Activated T-helper 1 cell treated with anti-CD3 and anti-CD28 coated beads, Interleukin-2, amount 50 U/mL, for 16 hours (primary cell): ENCODE measurements at places on chromosomes 7 and 10.

GRCh38 chr7:50145801-50146338 is 52.8 kb upstream of the ZPBP start:
- DNase-seq: no peak

DNA sequence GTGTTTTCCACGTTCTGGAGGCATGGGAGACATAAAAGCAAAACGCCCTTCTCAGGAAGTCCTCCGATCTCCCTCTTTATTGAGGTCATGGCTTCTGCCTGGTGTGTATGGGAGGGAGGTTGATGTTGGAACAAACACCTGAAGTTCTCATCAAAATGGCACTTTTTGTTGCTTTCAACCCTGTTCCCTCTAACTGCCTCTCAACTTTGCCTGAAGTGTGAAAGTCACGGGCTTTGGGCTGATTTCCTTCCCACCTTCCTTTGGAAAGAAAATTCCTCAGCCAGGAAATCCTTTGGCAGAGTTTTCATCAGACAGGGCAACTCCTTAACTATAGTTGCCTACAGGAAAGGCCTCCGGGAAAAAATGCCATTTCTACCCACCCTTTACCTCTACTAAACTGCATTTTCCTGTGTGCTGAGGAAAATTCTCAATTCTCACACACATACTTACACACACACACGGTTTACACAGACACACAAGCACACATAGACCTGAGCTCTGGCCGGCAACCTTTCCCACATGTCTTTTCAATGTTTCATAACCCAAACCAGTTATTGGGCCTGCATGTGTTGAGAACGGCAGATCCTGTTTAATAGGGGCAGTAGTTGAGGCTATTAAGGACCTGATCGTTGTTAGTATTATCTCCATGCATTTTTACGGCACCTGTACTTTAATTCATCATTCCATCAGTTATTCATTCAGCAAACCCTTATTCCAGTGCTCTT is 36.4 kb downstream of the CYP17A1 start:
- DNase-seq: no peak

DNA sequence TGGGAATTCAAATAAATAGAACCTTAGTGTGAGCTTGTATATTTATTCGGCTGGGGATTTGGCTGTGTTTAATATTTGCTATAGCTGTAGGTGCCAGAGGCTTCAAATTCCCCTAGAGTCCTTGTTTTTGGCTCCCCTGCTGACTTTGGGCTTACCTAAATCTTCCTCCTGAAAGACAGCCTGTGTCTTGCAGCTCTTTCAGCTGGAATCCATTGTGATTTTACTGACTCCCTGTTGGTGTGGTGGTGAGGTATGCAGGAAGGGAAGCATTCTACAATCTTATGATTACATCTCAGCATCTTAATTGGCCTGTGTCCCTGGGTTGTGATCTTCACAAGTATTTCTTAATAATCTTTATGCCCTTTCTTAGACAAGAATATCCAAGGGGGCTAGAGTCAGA is 25.9 kb downstream of the FOXI2 start:
- DNase-seq: no peak

GRCh38 chr10:29756451-29756850 is 121.7 kb upstream of the SVIL start:
- no peak for DNase-seq

GRCh38 chr7:16900209-16900768 is 18.5 kb upstream of the AGR3 start:
- DNase-seq: no peak

- no peak for DNase-seq
Observed at GRCh38 chr7:149720372-149721083, 52.9 kb downstream of the ZNF467 start.

- DNase-seq: no peak
Observed at GRCh38 chr7:30196408-30196807, 61.6 kb downstream of the MTURN start.

DNA sequence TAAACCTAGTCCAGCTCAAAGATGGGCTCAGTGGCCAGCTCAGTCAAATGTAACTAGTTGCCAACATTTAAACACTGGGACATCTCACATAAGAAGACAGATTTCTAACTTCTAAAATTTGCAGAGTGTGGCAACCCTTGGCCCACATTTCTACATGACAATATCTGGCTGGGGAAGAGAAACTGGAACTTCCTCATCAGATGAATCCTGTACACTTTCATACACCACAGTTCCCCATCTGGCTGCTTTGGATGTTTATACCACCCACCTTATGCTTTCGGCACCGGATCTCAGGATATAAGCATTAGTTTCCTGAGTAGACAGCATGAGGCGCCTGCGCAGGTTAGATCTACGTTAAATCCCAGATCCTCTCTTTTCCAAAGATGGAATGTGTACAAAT is 199.3 kb downstream of the PRKG1 start:
- DNase-seq: no peak

- DNase-seq: no peak
Observed at GRCh38 chr10:74587109-74587854, 239.1 kb upstream of the KAT6B start.

GRCh38 chr10:82722273-82722672 is 847.3 kb downstream of the NRG3 start:
- no peak for DNase-seq

- DNase-seq: no peak
Observed at GRCh38 chr7:141837683-141838082, 3.6 kb downstream of the PRSS37 start.

GRCh38 chr7:87984088-87984487 is 50.0 kb downstream of the ADAM22 start:
- no peak for DNase-seq

GRCh38 chr10:96073722-96074121 is 30.3 kb downstream of the CCNJ start:
- DNase-seq: no peak

- DNase-seq: no peak
Observed at GRCh38 chr10:110649347-110650264, 5.5 kb downstream of the RBM20 start.

GRCh38 chr7:35874886-35875285 is 74.0 kb downstream of the SEPTIN7 start:
- no peak for DNase-seq

DNA sequence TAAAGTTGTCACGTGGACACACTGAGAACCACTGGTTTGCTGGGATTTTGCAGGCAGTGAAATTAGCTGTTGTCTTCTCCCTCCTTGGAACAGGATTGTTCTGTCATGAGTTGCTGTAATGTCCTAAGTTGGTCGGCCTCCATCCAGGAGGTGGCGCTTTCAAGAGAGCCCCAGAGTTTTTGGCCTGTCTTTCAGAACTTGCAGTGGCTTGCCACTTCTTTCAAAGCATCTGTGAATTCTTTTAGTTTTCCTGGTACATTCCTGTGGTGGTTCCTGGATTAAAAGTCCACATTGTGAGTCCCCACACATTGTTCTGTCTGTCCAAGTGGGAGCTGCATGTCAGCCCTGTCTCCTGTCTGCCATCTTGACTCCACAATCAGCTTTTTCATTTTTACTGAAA is 133.8 kb downstream of the PON1 start:
- no peak for DNase-seq

- no peak for DNase-seq
Observed at GRCh38 chr10:95295031-95295755, 4.4 kb upstream of the PDLIM1 start.

- DNase-seq: no peak
Observed at GRCh38 chr10:124323806-124324205, 94.9 kb downstream of the OAT start.

GRCh38 chr7:50474382-50475160 is 24.4 kb upstream of the FIGNL1 start:
- no peak for DNase-seq

- DNase-seq: no peak
Observed at GRCh38 chr10:99667108-99667751, 7.9 kb downstream of the ENTPD7 start.

DNA sequence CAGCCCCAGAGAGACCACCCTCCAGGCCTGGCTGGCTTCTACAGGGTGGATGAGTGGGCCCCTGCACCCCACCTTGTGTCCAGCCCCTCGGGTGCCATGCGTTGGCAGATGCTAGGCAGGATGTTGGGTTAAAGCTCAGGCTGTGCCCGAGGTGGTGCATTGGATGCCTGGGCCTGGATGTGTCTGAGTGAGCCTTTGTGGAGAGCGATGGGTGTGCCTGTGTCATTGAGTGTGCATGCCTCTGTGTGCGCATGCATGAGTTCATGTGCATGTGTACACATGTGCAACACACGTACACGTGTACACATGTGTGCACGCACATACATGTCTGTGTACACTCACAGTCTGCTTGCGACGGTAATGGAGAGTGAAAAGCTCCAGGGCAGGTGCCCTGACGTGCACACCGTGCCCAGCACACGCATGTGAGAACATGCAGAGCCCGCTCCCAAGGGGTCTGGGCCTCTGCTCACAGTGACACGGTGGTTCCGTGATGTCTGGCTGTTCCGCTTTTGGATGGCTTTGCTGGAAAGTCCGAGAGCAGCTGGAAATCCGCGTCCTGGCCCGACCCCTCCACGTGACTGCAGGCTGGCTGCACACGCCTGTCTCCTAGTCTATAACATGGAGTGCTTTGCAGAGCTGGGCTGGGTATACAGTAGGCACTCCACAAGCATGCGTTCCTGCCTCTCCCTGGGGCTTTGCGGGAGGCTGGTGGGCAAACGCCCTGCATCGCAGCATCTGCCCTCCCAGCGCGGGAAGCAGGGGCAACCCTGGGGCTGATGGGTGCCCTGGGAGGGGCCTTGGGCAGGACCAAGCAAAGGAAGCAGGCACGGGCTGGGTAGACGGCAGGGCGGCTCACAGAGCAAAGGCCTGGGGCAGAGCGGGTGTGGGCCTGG is 36.9 kb downstream of the ELFN1 start:
- no peak for DNase-seq

DNA sequence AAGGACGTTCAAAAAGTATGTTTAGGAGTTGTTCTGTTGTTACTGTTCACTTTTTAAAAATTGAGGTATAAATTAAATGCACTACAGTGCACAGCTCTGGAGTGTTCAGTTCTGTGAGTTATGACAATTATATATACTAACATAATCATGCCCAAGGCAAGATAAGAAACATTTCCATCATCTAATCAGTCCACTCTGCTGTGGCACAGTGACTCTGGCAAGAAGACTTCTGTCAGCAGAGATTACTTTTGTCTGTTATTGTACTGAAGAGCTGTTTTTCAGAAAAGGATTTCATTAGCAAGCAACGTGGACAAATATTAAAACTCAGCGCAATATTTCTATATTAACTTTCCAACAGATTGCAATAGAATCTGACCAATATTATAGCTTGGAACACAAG is 32.0 kb downstream of the ICA1 start:
- no peak for DNase-seq

DNA sequence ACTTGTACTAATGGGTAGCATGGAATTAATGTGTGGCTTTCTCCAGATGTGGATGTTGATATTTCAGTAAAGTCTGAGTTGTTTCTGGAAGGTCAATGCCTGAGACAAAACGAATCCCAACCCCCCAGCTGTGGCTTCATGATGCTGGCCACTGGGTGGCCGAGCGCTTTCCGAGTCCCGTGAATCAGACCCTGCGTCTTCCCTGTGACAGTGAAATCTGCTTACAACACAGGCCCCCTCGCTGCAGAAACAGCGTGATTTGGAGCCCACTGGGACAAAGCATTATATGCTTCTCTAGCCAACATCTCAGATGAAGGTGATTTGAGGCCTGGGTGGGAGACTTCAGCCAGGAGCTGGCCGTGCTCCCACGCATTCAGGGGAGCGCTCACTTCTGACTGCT is 124.7 kb downstream of the WDR37 start:
- DNase-seq: no peak

- no peak for DNase-seq
Observed at GRCh38 chr10:128704716-128705115, 578.5 kb upstream of the MKI67 start.

GRCh38 chr10:26804418-26805393 is 56.1 kb downstream of the ABI1 start:
- no peak for DNase-seq

DNA sequence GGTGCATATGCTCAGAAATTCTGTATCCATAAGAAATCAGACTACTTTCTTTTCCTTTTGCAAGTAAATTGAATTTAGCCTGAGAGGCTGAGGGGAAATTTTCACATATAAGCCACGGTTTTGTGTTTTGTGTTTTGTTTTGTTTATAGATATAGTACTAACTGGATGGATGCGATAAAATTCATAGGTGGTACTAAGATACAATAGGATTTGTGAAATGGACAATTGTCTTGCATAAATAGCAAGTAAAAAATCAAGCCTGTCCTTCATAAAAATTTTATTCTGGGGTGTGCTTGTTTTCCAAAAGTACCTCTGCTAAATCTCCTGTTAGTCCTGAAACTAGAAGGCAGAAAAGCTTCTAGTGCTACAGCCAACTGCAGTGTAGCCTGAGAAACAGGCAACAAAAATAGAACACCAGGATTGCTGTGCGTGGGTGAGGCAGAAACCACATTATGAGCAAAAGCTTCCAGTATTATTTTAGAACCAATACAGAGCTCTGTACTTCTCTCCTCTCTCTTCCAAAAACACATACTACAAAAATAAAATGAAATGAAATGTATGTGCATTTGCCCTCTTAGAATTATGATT is 634 bp upstream of the HDAC9 start:
- DNase-seq: no peak

DNA sequence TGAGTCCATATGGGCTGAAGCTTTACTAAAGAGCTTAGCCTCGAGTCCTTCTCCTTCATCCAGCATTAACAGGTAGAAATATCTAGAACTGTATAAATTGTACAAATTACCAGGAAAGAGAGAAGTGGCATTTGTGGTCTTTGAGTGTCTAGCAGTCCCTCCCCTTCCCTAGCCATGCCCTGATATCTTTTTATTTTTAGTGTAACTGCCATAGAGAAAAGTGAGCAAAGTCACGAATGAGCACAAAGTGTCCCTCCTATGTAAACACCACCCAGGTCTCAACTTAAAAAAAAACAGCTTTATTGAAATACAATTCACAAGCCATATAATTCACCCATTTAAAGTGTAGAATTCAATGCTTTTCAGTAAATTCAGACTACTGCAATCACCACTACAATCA is 339.0 kb upstream of the ZMIZ1 start:
- DNase-seq: no peak

DNA sequence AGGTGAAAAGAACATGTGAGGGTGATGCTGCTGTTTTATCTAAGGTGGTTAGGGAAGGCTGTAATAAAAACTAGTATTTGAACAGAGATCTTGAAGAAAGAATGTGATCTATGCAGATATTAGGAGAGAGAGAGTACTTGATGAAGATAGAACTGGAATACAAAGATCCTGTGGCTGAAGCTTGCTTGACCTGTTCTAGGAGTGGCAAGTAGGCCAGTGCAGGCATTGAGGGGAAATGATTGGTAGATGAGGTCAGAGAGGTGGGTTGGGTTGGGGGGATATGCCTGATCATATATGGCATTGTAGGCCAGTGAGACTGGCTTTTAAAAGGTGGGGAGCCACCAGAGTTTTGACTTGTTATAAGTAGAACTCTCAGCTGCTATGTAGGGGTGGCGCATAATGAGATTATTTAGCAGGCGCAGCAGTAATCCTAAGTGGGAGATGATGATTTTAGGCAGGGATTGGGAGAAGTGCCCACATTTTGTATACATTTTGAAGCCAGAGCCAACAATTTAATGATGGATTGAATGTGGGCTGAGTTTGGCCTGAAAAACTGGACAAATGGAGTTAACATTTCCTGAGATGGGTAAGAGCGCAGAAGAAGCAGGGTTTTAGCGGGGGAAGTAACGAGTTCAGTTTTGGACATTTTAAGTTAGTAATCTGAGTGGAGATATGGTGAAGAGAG is 8.2 kb downstream of the CCSER2 start:
- DNase-seq: no peak

GRCh38 chr7:137727413-137727812 is 119.4 kb downstream of the DGKI start:
- no peak for DNase-seq

GRCh38 chr10:24344695-24345463 is 135.9 kb downstream of the KIAA1217 start:
- no peak for DNase-seq

GRCh38 chr7:122972056-122972455 is 23.4 kb downstream of the TAS2R16 start:
- no peak for DNase-seq
